GM12892 (cell line): ENCODE measurements at places on chromosomes 5 and 9.

DNA sequence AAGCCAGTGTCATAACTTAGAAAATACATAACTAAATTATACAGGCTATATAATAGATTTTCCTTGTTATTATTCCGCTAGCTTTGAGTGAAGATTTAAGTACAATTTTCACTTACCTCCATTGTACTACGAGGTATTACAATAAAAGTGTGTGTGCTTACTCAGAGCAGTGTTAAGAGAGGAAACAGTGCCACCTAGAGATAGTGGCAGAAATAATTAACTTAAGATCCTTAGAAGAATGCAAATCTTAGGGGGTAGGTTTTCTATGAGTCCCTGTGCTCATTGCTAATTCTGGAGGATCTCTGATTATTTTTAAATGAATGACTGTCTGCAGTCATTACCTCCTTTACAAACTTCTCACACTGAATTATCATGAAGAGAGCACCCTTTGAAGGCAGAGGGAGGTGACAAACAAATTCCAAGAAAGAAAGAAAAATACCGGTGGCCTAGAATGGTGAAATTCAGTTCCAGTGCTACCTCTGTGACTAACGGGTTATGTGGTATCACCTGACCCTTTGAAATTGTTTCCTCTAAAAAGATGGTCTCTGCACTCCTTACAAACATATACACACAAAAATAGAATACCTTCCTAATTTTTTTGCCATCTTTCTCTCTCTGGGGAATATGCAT, 379.8 kb downstream of the TRIM36 start:
- DNase-seq, result no peak

DNA sequence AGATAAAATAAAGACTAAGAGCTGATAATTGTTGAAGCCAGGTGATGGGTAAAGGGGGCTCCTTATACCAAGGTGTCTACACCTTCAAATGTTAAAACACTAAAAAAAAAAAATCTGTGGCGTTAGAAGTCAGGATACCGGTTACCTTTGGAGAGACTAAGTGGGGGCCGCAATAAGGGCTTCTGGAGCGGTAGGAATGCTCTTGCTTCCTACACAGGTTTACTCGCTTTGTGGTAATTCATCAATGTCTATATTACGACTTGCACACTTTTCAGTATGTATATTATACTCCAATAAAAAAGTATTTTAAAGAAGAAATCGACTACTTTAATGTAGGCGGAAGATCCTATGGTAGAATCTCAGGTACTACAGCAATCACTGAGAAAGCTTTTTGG, 12.5 kb downstream of the MRPS27 start:
- no peak for DNase-seq

DNA sequence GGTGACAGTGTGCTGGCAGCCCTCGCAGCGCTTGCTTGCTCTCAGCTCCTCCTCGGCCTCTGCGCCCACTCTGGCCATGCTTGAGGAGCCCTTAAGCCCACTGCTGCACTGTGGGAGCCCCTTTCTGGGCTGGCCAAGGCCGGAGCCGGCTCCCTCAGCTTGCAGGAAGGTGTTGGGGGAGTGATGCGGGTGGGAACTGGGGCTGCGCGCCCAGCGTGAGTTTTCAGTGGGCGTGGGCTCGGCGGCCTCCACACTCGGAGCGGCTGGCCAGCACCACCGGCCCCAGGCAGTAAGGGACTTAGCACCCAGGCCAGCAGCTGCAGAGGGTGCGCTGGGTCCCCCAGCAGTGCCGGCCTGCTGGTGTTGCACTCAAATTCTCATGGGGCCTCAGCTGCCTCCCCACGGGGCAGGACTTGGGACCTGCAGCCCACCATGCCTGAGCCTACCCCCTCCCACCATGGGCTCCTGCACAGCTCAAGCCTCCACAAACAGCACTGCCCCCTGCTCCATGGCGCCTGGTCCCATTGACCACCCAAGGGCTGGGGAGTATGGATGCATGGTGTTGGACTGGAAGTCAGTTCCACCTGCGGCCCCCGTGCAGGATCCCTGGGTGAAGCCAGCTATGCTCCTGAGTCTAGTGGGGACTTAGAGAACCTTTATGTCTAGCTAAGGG, 223.1 kb upstream of the PTPRD start:
- DNase-seq, result no peak

DNA sequence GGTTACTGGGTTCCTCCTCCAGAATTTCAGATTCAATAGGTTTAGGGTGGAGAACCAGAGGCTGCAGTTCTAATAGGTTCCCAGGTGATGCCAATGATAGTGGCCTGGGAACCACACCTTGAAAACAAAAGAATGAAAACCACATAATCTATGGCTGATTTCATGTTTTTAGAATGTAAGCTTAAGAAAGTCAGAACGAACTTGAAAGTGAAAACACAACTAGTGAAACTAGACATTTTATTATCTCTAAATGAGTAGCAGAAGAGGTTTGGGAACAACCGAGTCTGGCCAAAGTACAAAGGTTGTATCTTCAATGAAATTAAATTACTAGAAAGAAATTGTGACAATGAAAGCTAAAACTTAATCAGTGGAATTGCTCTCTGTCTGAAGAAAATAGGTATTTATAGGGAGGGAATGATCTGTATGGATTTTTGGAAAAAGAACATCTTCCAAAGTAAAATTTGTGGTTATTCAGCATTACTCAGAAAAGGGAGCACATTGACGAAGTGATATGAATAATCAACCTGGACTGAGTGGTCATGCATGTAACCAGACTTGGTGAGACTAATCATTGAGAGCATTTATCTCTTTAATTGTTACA, 24.9 kb upstream of the CEP120 start:
- DNase-seq, result no peak

GRCh38 chr9:13443346-13444244, 164.1 kb upstream of the MPDZ start:
- no peak for DNase-seq

DNA sequence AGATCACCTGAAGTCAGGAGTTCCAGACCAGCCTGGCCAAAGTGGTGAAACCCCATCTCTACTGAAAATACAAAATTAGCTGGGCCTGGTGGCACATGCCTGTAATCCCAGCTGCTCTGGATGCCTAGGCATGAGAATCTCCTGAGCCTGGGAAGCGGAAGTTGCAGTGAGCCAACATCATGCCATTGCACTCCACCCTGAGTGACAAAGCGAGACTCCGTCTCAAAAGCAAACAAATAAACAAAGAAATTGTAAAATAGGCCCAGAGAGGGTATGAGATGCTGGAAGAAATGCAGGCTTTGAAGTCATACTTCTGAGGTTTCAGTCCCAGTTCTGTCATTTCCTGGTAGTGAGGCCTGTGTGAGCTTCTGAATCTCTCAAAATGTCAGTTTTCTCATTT, 5.3 kb upstream of the ARHGEF37 start:
- no peak for DNase-seq

- DNase-seq, result no peak
These were observed 3.5 kb downstream of the PDE6A start for GRCh38 chr5:149940941-149941644.

DNA sequence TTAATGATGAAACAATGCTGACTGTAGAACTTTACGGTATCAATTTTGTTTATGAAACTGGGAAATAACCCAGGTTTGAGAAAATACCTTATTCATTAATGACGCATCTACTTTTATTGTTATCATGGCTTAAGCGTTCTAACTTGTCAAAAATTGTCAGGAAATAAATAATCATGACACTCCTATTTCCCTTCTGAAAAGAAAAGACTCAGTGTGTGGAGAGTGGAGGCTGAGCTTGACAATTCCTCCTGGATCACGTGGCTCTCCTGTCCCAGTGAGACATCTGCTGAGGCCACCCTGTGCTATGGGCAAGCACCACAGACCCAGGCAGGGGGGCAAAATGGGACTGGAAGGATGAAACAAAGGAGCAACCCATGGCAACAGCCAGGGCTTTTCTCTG, 466.4 kb downstream of the ZNF608 start:
- DNase-seq, result no peak

- DNase-seq, result no peak
These were observed 47.4 kb upstream of the BARX1 start for GRCh38 chr9:94002316-94003140.

DNA sequence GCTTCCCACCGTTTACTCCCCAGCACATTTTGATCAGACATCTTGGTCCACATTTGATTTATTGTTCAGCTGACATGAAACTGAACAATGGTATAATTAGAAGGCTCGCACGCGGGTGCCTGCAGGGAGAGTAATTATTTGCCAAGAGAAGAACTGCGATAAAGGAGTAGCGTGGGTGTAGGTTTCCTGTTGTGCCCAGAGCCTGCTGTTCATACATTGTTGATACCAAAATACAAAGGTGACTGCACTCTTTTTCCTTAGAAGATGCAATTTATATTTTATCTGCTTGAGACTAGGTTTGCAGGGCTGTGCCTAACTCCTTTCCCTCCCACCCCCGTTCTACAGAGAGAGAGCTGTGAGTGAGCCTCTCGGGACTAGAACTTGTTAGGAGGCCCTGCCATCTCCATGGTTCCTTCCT, 241.8 kb upstream of the MSX2 start:
- no peak for DNase-seq

DNA sequence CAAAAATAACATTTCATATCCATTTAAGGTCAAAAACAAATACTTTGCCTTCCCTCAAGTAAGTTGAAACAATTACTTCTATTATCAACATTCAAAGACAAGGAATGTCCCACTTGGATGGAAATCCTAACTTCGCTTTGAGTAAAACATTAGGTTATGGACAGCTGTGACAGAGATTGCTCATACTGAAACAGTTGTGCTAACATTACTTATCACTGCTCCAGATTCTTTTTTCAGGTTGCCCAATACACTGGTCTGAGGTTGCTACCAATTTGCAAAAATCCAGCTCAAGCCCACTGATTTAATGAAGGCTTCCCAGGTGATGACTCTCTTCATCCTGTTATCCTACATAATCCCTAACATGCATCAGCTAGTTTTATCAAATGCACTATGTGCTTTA, 98.3 kb downstream of the UBAP2 start:
- DNase-seq, result no peak

- DNase-seq, result no peak
These were observed 49.7 kb downstream of the RNF130 start for GRCh38 chr5:180021900-180022299.

DNA sequence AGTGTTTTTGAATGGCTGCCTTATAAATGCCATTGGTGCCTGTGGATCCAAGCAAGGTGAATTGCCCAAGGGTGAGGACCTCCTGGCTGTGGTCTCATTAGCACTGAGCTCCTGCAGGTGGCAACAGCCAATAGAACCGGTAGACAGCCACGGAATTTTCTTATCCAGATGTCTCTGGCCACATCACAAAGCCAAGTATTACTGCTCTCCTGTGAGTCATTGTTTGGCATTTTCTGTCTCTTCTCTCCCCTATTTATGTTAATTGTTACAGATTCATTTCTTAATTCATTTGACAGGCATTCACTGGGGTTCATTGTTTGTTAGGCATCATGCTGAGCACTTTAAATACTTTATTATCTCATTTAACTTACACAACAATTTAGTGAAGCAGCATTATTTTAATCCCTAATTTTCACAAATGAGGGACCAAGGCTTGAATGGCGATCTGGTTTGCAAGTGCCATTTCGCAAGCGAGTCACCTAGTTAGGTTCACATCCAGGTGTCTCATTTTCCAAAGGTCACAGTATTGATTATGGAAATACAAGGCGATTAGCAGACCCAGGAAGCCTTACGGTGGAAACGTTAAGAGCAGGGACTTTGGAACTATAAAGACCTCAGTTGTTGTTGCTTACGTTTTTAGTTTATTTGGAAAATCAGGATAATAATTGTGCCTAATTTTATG, 58.2 kb upstream of the DPYSL3 start:
- DNase-seq, result no peak

- DNase-seq, result no peak
These were observed 165.9 kb upstream of the SMIM23 start for GRCh38 chr5:171619744-171620143.

DNA sequence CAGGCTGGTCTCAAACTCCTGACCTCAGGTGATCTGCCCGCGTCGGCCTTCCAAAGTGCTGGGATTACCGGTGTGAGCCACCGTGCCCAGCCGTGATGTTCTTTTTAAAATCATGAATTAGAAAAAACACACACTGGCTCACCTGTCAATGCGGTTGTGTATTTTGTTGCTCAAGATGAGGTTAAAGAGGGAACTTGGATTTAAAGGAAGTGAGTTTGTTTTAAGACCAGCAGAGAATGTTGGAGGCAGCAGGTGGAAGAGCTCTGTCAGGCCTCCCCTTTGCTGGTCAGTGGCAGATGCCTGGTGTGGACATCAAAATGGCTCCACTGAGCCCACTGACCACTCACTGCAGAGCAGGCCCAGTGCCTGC, 38.9 kb downstream of the WNK2 start:
- DNase-seq, result no peak

- no peak for DNase-seq
These were observed 42.2 kb downstream of the GPR107 start for GRCh38 chr9:130095872-130096271.

DNA sequence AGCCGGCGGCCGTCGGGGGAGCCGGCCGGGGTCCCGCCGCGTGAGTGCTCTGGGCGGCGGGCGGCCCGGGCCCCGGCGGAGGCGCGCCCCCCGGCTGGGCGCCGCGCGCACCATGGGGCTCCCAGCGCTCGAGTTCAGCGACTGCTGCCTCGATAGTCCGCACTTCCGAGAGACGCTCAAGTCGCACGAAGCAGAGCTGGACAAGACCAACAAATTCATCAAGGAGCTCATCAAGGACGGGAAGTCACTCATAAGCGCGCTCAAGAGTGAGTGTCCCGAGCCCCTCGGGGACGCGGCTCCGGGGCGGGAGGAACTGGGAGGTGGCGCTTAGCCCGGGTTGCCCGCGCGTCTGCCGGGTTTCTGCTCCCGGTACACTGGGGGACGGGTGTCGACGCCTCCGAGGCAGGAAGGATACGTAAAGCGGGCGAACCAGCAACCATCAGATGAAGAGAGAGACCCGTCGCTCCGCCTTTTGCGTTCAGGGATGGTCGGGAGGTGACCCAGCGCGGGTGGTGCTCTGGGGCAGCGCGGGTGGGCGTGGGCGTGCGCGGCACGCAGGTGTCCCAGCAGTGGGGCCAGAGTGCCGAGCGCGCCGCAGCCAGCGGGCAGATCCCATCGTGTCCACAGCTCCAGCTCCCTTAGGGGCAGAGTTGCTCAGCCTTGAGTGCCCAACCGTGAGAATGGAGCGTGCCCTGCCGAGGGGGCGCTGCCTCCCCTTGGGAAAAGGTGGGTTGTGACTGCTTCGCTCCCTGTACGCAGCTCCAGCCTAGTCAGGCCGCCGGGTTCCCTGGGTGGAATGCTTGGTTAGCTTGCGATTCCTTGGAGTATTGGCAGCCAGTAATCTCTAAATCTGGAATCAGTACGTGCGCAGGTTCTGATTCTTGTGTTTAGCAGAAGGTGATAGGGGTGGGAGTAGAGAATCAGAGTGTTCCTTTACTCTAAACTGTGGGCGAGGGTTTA, 753 bp downstream of the ARHGAP26 start:
- DNase-seq, result peak; percentile 23
